WERI-Rb-1 (cell line): ENCODE measurements at places on chromosomes 7 and 10.

DNA sequence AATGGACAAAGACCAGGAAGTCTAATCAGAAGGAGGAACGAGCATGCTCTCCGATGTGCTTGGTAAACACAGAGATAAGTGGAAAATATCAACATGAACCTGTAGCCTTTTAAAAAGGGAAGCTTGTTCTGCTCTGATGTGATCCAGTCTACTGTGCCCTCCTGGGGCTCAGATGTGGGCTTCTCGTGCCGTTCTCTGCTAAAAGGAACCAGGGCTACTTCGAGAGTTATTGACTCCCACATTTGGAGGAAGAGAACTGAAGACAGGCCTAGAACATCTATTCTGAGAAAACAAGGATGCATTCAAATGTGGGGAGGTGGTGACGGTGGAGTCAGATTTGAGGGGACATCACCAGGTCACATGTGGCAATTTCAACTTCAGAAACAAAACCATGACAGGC is 325.4 kb downstream of the GLRX3 start:
- no peak for DNase-seq

GRCh38 chr10:1735562-1735961 is 1.8 kb downstream of the ADARB2 start:
- DNase-seq, result no peak

DNA sequence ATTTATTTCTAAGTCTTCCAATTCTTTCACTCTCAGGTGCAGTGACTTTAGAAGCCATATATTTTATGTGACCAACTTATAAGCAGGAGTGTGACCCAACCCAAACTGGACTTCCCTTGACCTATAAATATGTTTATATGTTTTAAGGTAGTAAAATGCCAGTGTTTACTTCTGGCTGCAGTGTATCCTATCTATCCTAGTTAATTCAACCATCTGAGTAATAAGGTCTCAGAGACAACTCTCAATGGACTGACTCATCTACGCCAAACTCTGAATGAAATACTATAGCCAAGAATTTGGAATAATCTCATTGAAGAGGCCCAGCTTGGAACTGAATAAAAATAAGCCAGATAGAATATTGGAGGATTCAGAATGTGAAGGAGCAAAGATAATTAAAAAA is 544.5 kb upstream of the SORCS1 start:
- DNase-seq, result no peak

DNA sequence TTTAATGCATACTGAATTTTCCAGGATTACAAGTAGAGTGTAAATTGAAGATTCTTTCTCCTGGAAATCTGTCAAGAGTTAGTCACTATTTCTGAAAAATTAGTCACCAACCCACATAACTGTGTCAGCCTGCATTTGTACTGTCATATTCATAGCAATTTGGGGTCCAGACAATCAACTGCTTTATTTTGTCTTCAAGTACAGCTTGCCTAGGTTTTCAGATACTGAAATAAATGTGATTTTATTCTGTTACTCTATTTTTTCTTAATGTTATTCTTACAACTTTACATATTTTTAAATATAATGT is 55.1 kb downstream of the CUBN start:
- DNase-seq, result no peak

GRCh38 chr10:122504610-122504950 is 43.2 kb downstream of the HTRA1 start:
- DNase-seq, result no peak

GRCh38 chr7:1544896-1545416 is 11.0 kb downstream of the TMEM184A start:
- DNase-seq, result no peak

DNA sequence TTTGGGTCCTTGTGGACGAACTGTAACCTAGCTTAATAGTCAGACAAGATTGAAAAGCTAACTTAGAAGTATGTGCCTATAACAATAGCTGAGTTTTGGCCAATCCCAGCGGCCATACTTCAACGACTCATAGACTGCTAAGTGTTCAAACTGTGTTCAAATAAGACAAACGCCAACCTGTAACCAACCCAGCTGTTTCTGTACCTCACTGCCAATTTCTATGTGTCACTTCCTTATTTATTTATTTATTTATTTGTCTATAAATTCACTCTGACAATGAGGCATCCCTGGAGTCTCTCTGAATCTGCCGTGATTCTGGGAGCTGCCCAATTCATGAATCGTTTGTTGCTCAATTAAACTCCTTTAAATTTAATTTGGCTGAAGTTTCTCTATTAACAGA is 21.7 kb downstream of the ST8SIA6 start:
- DNase-seq, result no peak

DNA sequence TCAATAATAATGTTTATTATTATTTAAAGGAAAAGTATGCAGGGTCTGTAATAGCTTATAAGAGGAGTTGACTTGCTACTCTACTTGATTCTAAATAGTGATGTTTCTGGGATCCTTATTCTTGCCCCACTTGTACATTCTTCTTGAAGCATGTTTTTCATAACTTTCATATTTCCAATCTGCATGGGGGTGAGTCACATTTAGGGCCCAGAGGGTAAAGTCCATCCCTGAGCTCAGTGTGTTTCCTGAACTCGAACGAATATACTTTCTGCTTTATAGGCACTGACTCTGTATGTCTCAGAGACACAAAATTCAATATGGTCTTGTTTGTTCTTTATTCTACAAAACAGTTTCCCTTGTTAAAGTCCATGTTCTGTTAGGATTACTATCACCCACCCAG is 61.0 kb upstream of the SMIM30 start:
- DNase-seq, result no peak
